ENCODE measurements at places on chromosomes 16 and 17.
A peak's percentile ranks its signal among the peaks of the same experiment; 100 is the strongest.

- DNase-seq, result no peak
Observed at GRCh38 chr16:27595993-27596392, 46.0 kb downstream of the KATNIP start.

- DNase-seq, result no peak
Observed at GRCh38 chr17:79365836-79366770, 244.7 kb downstream of the RBFOX3 start.

DNA sequence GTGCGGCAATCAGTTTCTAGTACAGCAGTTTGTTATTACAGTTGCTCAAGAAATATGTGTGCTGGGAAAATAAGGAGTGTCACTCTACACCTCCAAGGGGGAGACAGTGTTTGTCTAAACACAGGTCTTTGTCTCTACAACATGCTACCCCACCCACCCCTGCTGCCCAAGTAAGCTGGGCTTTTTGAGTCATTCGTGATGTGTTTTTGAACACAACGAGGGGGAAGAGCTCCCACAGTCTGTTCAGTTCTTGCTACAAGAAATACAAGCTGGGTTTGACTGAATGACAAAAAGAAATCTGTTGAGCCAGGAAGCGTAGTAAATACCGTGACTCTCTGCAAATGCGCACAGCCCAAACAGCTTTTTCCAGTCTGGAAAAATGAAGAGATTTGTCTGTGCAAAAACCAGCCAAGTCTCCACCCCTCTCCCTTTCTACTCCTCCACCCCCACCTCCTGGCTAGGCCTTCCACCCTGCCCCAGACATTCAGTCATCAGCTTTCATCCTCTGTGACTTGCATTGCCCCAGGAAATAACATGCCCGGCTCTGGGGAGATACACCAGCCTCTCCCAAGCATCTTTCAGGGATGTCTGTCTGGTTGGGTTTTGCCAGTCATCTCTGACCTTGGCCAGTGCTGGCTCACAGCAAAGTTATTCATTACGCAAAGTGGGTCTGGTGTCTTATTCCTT is 25.7 kb downstream of the CHD9 start:
- peak; percentile 54 for DNase-seq

- DNase-seq, result no peak
Observed at GRCh38 chr16:9232102-9232770, 140.8 kb downstream of the HAPSTR1 start.

GRCh38 chr17:10018461-10018891 is 113.4 kb upstream of the RCVRN start:
- DNase-seq, result no peak

DNA sequence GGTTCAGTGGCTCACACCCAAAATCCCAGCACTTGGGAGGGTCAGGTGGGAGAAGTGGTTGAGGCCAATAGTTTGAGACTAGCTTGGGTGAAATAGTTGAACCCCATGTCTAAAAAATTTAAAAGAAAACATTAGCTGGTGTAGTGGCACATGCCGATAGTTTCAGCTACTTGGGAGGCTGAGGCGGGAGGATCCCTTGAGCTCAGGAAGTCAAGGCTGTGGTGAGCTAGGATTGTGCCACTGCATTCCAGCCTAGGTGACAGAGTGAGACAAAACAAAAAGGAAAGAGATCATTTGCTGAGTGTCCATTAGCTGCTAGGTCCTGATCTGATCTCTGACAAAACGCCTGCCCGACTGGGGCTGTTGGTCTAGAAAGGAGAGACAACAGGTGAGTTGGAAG is 14.1 kb upstream of the DBNDD1 start:
- no peak for DNase-seq

DNA sequence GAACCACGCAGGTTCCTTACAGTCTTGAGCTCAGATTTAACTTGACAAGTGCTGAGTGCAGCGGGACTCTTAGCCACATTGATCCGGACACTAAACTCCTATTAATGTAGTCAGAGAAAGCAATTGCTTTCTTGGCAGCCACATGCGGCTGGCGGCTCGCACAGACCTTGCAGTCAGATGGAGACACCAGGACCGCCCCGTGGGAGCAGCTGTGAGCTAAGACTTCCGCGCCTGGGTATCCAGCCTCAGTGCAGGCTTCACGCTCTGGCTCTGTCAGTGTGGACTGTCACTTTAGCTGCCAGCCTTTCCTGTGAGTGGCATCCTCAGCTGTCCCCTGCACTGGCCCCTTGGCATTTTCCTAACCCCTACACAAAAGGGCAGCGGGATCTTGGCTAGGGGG is 80.9 kb upstream of the NLRP1 start:
- no peak for DNase-seq

DNA sequence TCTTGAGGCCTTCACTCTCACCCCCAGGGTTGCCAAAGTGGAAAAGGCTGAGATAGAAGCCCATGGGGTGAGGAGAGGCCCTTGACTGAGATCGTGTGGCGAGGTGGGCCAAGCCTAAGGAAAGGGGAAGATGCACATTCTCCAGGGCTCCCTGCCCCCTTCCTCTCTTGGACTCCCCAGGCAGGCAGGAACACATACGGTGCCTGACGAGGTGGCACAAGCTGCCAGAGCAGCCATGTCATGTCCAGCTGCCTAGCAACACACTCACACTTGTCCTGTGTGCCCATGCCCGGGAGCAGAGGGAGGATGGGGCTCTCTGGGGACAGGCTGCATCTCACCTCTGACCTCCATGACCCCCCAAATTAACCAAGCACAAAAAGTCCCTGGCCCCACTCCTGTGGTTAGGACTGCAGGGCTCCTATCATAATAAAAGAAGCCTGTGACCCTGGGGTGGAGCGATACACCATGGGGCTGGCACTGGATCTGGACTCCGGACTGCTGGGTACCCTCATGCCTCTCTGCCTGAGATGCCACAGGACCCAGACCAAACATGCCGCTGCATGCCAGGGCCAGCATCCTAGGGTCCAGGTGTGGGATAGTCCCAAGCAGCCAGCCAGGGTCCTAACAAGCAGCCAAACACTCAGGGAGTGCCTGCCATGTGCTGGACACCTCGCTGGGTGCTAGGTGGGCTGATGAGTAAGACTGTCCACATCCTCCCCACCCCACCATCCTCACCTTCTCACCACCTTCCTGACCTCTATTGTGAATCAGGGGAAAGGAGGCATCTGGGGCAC is 2.6 kb downstream of the GIT1 start:
- DNase-seq, result no peak

GRCh38 chr17:15883617-15884111 is 61.3 kb upstream of the ADORA2B start:
- peak; percentile 50 for DNase-seq

DNA sequence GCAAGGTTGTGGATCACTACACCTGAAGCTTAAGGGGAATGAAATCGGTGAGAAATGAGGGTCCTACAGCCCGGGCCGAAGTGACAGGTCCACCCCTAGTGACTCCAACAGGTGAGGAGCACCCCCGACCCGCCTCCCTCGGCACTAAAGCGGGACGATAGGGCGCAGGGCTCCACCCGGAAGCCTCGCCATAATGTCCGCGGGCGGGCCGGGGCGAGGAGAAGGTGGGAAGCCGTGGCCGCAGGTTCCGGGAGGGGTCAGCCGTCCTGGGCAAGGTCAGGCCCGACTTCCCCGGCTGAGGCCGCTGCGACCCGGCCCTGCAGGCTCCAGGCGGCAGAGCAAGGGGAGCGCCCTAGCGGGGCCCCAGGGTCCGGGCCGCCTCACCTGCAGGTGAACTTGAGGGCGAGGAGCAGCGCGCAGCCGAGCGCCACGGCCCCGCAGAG is 543 bp downstream of the TXNDC11 start:
- peak; percentile 31 for DNase-seq

DNA sequence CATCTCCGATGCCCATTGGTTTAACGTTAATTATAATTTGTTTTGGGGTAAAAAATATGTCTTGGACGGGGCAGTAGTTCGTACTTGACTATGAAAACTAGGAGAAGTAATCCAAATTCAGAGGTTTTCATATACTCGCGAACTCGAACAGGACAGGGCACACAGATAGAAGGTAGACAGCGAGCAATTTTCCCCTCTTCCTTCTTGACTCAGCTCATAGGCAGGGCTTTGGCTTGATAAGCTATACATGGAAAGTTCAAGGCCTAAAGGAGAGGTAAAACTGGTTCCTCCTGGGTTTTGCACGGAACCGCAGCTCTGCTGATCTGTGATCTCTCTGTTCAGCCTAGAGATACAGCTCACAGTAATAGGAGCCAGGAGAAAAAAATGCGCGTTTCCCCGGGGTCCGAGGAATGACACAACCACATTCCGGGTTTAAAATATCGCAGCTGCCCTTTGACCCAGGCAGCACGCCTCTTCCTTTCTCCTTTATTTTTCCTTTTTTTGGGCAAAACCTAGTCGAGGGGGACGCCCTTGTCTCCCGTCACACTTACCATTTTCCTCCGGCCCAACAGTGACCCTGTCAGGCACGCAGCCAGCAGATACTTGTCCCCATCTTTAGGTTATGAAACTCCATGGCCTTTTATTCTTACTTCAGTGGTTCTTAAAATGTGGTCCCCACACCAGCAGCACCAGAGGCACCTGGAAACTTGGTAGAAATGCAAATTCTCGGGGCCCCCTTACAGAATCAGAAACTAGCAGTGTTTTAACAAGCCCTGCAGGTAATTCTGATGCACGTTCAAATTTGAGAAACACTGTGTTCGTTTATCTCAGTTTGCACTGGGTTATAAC is 1.7 kb upstream of the LASP1 start:
- no peak for DNase-seq

DNA sequence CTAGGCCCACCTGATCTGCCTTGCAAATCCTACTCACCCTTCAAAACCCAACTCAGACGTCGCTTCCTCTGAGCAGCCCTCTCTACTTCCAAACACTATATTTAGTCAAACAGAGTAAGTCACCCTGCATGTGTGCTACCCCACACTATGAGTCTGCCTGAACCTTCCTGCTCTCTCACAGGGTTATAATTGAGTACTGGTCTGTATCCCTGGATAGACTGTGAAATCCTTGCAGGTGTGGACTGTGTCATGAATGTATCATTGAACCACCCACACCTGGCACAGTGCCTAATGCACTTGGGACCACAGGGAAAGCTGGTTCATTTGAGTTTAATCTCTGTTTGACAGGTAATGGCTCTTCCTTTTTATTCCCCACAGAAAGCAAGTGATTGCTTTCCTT is 3.4 kb downstream of the FBXO39 start:
- no peak for DNase-seq

DNA sequence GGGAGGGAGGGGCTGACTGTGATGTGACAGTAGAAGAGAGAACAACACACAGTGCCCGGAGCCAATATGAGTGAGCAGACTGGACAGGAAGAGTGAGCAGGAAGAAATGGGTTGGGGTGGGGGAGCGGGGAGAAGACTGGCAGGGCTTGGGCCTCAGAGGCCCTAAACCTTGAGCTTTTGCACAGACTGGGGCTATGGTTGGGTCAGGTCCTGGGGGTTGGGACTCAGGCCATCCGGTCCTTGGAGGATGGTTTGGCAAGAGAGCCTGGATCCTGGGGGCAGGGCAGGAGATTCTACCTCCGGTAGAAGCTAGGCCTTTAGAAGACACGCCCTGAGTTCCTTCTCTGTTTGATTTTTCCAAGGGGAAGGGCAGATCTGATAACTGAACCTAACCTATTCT is 1.1 kb downstream of the CAMTA2 start:
- no peak for DNase-seq

- no peak for DNase-seq
Observed at GRCh38 chr16:59355704-59356103, 621.6 kb upstream of the GOT2 start.

- DNase-seq, result no peak
Observed at GRCh38 chr16:48565752-48566151, 44.2 kb downstream of the N4BP1 start.

DNA sequence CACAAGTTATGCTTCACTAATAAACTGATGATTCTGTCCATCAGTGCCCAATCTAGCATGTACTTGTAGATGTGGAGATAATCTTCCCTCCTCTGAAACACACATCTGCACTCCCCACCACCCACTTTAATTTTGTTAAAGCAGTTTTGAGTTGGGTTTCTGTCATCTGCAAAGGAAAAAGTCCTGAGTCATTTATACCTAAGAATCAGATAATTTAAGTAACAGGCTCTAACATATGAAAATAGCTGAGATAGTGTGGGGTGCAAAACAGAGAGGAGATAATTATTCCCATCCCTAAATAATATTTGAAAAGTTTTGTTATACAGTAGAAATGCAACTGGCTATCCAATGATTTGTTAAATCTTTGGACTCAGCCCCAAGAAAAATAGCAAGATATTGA is 67.7 kb upstream of the ALOX12 start:
- DNase-seq, result no peak

DNA sequence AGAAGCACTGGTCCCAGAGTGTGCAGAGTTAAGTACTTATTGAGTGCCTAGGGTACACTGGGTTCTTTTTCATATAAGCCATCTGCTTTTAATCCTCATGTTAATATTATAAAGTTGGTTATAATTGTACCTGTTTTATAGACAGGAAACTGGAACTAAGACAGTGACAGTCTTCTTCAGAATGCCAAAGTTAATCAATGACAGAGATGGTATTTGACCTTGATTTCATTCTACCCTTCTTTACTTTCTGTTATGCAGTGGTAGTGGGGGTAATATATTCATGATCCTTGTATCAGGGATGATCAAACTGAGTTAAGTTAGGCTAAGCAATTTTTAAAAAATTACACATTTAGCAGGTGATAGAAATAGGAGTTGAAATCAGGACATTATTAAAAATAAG is 108.6 kb upstream of the GOT2 start:
- no peak for DNase-seq

GRCh38 chr16:59212492-59213024 is 478.4 kb upstream of the GOT2 start:
- DNase-seq, result no peak

DNA sequence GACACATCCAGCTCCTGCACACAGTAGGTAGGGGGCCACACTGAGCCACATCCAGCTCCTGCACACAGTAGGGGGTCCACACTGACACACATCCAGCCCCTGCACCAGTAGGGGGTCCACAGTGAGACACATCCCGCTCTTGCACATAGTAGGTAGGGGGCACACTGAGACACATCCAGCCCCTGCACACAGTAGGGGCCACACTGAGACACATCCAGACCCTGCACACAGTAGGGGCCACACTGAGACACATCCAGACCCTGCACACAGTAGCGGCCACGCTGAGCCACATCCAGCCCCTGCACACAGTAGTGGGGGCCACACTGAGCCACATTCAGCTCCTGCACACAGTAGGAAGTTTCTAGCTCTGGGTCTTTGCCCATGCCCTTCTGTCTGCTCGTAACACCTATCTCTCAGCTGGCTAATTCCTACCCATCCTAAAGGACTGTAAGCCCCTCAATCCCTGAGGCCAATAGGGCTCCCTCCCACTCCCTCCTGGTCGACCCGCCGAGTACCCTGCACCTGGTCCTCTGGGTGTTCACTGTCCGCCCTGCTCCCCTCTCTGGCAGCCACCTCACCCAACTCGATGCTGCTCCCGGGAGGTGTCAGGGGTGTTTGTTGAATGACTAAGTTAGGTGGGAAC is 9.4 kb upstream of the ATP2A3 start:
- DNase-seq, result no peak

All from H54 (cell line).